AG09319 (cell line): ENCODE measurements at places on chromosomes 16 and 17.

- no peak for DNase-seq
These were observed 92.9 kb downstream of the GPR139 start for GRCh38 chr16:19980632-19981265.

GRCh38 chr16:67606632-67607031 is 38.3 kb upstream of the CARMIL2 start:
- no peak for DNase-seq

- no peak for DNase-seq
These were observed 191.4 kb upstream of the SDK2 start for GRCh38 chr17:73835605-73836004.

GRCh38 chr17:63474174-63474573 is 2.7 kb upstream of the ACE start:
- DNase-seq, result no peak

- no peak for DNase-seq
These were observed 13.9 kb downstream of the ZFPM1 start for GRCh38 chr16:88466949-88467348.

GRCh38 chr16:67226295-67226803 is 581 bp upstream of the TMEM208 start:
- DNase-seq, result no peak

DNA sequence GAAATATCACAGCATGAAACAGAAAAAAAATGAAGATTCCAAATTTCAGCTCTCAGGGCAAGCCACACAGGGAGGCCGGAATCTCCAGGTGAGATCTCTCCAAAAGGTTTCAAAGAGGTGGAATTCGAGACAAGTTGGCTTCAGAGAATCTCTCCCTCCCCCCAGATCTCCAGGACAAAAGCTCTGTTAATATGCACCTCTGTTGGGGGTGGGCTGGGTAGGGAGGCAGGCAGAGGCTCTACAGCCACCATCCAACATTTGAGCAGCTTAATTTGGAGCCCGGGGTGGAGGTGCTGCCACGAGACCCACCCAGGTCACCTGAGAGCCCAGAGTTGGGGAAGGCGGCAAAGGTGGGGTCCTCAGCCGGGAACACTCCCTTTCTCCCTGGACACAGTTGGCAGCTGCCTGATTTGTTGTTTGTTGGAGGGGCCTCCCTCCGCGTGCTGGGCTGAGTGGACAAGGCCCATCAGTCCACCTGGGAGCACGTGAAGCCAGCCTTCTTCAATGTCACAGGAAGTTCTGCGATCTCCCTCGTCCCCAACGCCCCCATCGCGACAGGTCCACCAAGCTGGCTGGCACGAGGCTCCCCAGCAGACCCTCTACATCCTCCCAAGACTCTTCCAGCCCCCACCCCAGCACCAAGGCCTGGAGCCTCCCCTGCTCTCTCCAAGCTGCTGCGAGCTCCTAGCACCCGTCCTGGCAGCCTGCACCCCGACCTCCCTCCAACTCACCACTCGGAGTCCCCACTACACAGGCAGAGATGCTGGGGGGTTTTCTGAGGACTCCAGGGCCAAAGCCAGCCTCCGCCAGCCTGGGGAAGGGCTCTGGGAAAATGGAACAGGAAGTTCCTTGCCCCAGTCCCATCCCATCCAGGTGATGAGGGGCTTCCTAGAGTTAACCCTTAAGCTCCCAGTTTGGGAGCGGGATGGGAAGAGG is at the start of gene ZSCAN10:
Gene ZSCAN10 (minus strand): TSS at position 836 of the 936 bp plus-strand sequence. CDS start 6,357 bp downstream, outside the sequence.
- no peak for DNase-seq

DNA sequence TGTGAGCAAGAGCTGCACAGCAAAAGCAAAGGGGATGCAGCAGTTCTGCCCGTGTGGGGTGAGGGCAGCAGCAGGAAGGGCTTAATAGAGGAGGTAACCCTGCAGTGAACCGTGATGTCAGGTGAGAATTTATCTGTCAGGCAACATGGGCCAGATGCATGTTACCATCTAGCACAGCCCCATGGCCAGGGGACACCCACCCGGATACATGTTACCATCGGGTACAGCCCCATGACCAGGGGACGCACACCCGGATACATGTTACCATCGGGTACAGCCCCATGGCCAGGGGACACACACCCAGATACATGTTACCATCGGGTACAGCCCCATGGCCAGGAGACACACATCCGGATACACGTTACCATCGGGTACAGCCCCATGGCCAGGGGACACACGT is 99.4 kb downstream of the RBFOX3 start:
- no peak for DNase-seq

DNA sequence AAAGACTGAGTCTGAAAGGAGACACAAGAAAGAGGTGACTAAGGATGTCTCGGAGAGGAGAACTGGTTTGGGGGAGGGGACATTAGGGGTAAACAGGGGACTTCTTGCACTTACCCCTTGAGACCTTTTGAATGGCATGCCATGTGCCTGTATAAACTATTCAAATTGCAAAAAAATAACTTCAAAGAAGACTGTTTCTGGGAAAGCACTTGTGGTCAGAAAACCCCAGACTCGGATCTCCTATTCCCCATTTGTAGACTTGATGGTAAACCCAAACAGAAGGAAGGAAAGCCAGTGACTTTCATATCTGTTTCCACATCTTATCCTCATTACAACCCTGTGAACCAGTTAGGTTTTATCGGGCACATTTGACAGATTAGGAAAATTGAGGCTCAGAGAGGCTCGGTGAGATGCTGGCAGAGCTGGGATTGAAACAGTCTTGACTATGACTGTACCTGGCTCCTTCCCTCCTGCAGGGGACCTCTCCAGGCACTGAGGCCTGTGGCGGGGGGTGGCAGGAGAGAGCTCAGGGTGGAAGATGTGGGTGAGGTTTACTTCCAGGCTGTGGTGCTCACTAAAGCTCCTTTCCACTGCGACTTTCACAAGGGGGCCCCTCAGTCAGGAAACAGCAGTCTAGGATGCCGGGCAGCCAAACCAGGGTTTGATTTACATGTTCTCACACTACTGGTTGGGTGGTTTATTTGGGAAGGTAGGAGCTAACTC is 30.5 kb upstream of the PLCG2 start:
- no peak for DNase-seq

DNA sequence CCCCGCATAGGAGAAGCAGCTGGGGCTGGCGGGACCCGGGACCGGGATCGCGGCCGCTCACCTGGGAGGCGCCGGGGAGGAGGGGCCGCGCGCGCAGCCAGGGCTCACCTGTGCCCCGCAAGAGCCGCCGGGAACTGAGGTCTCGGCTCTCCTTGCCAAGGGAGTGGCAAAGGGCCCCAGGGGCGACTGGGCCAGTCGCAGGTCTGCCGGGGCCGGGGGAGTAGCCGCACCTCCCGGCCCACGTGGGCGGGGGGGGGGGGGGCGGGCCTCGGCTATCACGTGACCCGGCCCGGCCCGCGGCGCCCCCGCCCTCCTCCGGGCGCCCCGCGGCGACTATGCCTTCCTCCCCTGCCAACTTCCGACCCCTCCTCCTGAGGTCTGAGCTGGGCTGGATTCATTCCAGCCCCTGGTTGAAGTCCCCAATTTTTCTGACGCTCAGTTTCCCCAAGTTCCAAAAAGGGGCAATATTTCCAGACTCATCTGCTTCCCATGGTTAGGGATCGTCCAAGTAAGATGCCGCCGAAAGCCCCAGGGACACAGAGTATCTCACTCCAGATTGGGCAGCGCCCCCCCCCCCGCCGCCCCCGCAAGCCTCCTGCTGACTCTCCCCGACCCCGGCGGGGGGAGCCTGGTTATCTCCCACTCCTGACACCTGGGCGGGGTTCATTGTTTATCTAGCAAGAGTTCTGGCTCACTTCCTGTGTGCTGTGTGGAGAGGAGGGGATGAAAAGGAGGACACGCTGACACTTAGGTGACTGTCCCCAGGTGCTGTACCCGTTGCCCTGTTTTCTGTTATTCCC is at the start of gene TMC6:
Gene TMC6 (minus strand): TSS at position 205 of the 800 bp plus-strand sequence. CDS start 1,923 bp downstream, outside the sequence.
- no peak for DNase-seq

- DNase-seq, result no peak
These were observed 121.1 kb downstream of the IRX5 start for GRCh38 chr16:55051571-55052347.

- no peak for DNase-seq
These were observed 50.6 kb downstream of the CREBBP start for GRCh38 chr16:3829631-3830536.

DNA sequence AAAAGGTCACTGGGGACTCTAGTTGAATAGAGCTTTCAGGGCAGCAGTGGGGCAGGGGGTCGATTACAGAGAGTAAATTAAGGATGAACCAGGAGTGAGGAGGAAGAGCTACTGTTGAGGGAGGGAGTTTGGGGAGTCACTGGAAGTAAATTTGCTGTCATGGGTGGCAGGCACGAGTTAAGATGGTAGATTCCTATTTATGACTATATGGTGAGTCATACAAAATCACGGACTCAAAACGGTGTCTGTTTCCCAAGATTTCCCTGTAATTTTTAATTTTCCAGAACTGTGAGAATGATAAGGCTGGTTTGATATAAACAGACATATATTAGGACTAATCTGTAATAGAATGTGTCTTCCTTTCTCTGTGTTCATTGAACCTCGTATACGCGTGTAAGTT is 287.6 kb upstream of the GOT2 start:
- DNase-seq, result no peak

- no peak for DNase-seq
These were observed 39.4 kb downstream of the AP1G1 start for GRCh38 chr16:71769222-71769621.

DNA sequence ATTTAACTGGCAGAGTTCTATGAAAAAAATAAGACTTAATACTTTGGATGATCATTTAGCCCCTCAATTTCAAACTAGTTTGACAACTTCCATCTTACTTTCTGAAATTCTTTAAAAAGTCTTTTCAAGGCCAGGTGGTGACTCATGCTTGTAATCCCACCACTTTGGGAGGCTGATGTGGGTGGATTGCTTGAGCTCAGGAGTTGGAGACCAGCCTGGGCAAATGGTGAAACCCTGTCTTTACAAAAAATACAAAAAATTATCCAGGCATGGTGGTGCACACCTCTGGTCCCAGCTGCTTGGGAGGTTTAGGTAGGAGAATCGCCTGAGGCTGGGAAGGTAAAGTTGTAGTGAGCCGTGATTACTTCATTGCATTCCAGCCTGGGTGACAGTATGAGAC is 154.4 kb downstream of the TANC2 start:
- no peak for DNase-seq
